Tongue (tissue), 3 donors: ENCODE measurements at places on chromosomes 12 and 14. TPM values are rescaled to one million over a fixed set of nuclear protein-coding genes. Genes with fewer than 3 reads are reported as not detected.

The MAP1LC3B2 gene
- total RNA-seq = not detected

The RNASE7 gene
- 1.2 TPM for total RNA-seq

The GON7 gene
- 15.5 TPM for total RNA-seq

The SLC35F4 gene
- total RNA-seq = not detected

The DNAI7 gene
- 1.5 TPM for total RNA-seq

The EFS gene
- 28.2 TPM for total RNA-seq

The DHRS2 gene
- not detected for total RNA-seq

The CAPRIN2 gene
- total RNA-seq = 32.9 TPM

The SMCO2 gene
- not detected for total RNA-seq

The TEX52 gene
- not detected for total RNA-seq

The RAN gene
- 195 TPM for total RNA-seq

The HOXC6 gene
- not detected for total RNA-seq

The MORN3 gene
- 0.41 TPM for total RNA-seq

The FAM181A gene
- total RNA-seq = 0.31 TPM

The SERPINA3 gene
- 1.5 TPM for total RNA-seq

The TMEM179 gene
- 0.72 TPM for total RNA-seq

The SLC25A47 gene
- total RNA-seq = not detected

The FBXO21 gene
- 86.8 TPM for total RNA-seq

The RAD9B gene
- total RNA-seq = 5.3 TPM

The LRRK2 gene
- 25.2 TPM for total RNA-seq

The OR4E2 gene
- total RNA-seq = not detected

The CLEC1B gene
- not detected for total RNA-seq

The TCL1B gene
- total RNA-seq = not detected

The SYNDIG1L gene
- total RNA-seq = not detected

The PRPF39 gene
- total RNA-seq = 66.1 TPM

The CLEC14A gene
- total RNA-seq = 42.2 TPM
